H7 (cell line): ENCODE measurements at places on chromosomes 11 and 22.

GRCh38 chr11:122778148-122778547, 60.2 kb upstream of the CRTAM start:
- no peak for DNase-seq

GRCh38 chr11:64268025-64268892, 16.2 kb downstream of the BAD start:
- no peak for DNase-seq

- no peak for DNase-seq
These were observed 2.8 kb upstream of the BCO2 start for GRCh38 chr11:112172362-112172994.

- DNase-seq: no peak
These were observed 33.8 kb downstream of the RAB30 start for GRCh38 chr11:83037877-83038276.

DNA sequence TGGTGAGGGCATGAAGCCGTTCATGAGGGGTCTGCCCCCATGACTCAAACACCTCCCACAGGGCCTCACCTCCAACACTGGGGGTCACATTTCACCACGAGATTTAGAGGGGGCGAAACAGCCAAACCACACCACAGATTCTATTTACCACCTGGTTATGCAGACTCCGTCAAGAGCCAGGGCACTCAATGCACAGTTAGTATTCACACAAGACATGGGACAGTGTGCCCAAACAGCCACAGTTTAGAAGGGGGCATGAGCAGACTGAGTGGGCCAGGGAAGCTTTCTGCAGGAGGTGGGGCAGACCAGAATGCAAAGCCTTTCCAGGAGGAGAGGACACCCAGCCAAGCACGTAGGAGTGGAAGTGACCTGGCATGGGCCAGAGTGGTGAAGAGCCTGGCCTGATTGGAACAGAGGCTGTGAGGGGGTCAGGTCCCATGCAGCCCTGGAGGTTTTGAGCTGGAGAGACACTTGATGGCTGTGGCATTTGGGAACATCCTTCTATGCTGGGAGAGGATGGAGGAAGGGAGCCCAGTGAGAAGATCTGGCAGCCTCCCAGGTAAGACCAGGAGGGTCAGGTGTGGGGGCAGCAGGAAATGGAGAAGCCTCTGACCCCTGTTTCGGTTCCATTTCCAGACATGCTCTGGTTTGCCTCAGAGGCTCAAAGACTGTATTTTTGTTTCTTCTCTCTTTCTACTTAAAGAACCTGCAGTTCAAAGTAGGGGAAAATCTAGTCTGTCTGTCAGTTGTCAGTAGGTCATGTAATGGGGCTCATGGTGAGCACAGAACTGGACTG, 199.1 kb upstream of the NCAM1 start:
- DNase-seq: no peak

DNA sequence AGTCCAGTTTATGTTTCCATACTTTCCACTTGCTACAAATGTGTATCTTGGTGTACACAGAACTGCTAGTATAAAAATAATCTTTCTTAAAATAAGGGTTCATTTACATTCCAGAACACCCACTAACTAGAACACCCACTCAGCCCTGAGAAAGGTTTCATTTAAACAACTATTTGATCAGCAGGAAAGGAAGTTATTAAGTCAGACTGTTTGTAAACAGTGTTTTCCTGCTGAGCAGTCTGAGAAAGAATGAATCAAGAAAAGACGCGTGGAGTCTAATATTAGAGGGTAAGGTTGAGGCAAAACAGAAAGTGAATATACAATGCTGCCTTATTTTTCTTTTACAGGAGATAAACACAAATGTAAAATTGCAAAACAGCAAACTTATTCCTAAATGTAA, 32.7 kb downstream of the NARS2 start:
- no peak for DNase-seq

GRCh38 chr11:119525180-119525866, 102.4 kb upstream of the THY1 start:
- DNase-seq: no peak

DNA sequence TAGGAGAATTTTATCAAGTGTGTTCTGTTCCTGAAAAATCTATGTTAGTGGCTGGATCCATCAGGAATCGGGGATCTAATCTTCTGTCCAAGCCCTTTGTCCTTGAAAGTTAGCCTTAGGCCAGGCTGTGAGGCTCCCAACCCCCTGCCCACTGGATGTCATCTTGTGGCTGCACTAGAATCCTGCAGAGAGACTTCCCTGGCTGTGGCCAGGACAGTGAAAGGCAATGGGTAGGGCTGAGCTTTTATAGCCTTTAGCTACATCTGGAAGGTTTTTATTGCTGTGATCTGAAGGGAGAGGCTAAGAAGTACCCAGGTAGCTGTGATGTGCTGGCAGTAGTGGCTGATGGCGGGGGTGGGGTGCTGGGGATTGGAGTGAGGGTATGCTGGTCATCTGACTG, 2.1 kb downstream of the OAF start:
- no peak for DNase-seq

GRCh38 chr11:96125400-96125799, 201.5 kb upstream of the MTMR2 start:
- no peak for DNase-seq

GRCh38 chr11:64438986-64439771, 80.2 kb downstream of the RPS6KA4 start:
- peak; percentile 53 for DNase-seq

- DNase-seq: peak; percentile 99
These were observed 19.7 kb downstream of the MYO7A start for GRCh38 chr11:77147668-77148321.

GRCh38 chr11:27040302-27041115, at the start of gene BBOX1:
Gene BBOX1, plus strand, starts transcription at chr11:27040815. Its CDS starts 14,616 bp downstream, at chr11:27055431.
- DNase-seq: no peak

GRCh38 chr11:26096451-26096850, 235.5 kb upstream of the ANO3 start:
- no peak for DNase-seq

GRCh38 chr22:25357132-25357455, 137.7 kb downstream of the CRYBB2 start:
- DNase-seq: no peak

GRCh38 chr11:133835593-133836548, 9.4 kb downstream of the SPATA19 start:
- peak; percentile 5 for DNase-seq

- DNase-seq: no peak
These were observed 27.9 kb downstream of the PRMT3 start for GRCh38 chr11:20415432-20415831.

- no peak for DNase-seq
These were observed 3.5 kb downstream of the CXCR5 start for GRCh38 chr11:118887206-118887605.

DNA sequence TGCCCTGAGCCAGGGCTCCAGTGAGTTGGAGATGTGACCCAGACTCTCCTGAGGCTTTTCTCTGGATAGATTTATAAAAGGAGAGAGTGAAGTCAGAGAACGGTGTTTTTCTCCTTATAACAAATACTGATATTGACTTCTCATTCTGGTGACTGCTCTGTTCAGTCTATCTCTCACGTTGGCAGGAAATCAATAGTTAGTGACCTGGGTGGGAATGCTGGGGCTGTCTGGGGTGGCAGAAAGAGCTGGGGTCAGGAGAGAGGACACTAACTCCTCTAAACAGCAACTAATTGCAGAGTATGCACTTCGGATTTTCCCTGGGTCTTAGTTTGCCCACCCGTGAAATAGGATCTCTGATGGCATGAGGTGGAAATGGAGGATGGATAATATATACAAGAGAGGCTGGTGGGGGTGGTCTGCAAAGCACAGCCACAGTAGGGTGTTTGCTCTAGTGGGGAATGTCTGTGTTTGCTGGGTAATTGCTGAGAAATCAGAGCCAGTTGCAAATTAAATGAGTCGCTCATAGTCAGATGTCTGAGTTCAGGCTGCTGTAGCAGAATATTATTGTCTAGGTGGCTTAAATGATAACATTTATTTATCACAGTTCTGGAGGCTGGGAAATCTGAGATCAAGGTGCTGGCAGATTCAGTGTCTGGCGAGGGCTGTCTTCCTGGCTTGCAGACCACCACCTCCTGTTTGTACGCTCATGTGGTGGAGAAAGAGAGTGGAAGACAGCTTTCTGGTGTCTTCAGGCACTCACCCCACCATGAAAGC, 167.8 kb downstream of the MYO18B start:
- no peak for DNase-seq

- no peak for DNase-seq
These were observed 33.2 kb downstream of the RCOR2 start for GRCh38 chr11:63883791-63884190.

- no peak for DNase-seq
These were observed 45.7 kb downstream of the RPUSD4 start for GRCh38 chr11:126165757-126166156.

GRCh38 chr11:73262851-73263495, 9.2 kb upstream of the P2RY6 start:
- no peak for DNase-seq

DNA sequence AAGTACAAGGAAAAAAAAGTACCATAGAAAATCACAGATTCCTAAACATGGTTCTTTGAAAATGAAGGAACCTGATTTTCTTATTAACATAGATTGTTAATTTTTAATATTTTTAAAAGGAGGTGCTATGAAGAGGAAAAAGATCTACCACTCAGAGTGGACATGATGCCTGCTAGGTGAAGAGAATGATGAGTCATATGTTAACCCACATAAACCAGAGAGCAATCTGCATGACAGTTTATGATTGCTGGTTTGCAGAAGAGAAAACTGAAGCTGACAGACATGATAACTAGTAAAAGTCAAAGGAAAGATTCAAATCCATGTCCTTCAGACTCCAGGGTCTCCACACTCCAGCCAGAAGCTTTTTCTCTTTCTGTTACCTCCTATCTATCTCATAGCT, 1231.7 kb downstream of the LRRC4C start:
- no peak for DNase-seq

DNA sequence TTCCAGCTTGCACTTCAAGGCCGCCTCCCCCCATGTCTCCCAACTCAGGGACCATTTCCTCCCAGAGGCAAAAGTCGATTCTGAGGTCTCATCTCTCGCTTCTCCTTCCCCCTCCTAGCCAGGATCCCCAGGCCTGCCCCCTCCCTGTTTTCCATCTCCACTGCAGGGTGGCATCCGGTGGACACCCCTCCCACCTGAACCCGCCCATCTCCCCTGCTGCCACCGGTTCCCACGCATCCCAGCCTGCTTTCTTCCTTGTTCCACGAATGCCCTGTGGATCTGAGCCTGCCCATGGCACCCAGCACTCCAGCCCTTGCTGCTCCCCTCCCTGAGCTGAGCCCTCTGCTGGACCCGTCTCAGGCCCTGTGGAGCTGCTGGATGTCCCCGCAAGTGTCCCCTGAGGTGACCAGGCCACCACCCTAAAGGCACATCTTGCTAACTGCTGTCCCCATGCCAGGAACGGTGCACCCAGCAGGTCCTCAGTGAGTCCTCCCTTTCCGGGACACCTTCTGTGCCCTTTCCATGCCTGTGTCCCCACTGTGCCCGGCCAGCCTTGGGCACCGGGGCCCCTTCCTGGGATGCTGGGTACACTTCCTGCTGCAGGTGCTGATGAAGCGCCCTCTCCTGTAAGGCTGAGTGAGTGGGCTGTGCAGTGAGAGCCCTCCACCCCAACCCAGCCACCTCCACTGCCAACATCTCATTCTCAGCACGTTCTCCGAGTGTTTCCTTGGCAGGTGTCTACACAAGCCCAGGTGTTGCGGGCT, 936 bp downstream of the IL17REL start:
- peak; percentile 89 for DNase-seq

DNA sequence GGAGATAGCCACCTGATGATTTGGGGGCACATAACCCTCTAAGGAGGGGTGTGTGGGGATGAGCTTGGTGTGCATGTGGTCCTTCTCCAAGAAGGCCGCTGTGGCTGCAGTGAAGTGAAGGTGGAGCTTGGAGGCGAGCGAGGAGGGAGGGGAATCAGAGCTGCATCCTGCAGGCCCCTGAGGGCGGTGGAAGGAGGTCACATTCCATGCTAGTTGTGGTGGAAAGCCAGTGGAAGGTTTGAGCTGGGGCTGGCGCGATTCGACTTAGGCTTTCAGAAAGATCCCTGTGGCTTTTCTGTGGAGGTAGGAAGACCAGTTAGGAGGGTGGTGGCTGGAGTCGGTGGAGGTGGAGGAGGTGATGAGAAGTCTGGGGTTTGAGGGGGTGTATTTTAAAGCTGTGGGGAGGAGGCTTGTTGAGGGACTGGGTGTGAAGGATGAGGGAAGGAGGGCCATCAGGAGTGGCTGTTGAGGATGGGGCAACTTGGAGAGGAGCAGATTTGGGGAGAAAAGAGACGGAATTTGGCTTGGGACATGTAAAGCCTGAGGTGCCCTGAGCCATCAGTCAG, 62.0 kb downstream of the TBC1D22A start:
- peak; percentile 32 for DNase-seq

GRCh38 chr11:45054956-45055355, 91.5 kb upstream of the PRDM11 start:
- no peak for DNase-seq

- no peak for DNase-seq
These were observed 48.7 kb upstream of the RASD2 start for GRCh38 chr22:35491908-35492380.

DNA sequence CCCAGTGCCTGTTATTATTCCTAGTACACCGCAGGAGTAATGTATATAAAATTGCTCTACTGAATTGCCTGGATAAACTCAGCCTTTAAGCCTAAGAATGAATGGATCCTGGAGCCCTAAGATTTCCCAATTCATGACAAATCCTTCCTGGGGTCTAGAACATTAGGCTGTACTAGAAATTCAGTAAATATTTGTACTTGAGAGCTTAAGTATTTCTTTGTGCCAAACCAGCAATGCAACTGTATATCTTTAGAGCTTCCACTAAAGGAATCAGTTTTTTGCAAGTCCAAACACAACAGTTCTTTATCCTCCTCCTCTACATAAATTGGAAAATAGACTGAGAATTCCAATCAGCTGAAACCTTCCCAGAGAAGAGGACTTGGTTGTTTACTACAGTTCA, 65.6 kb downstream of the FAM168A start:
- DNase-seq: no peak

DNA sequence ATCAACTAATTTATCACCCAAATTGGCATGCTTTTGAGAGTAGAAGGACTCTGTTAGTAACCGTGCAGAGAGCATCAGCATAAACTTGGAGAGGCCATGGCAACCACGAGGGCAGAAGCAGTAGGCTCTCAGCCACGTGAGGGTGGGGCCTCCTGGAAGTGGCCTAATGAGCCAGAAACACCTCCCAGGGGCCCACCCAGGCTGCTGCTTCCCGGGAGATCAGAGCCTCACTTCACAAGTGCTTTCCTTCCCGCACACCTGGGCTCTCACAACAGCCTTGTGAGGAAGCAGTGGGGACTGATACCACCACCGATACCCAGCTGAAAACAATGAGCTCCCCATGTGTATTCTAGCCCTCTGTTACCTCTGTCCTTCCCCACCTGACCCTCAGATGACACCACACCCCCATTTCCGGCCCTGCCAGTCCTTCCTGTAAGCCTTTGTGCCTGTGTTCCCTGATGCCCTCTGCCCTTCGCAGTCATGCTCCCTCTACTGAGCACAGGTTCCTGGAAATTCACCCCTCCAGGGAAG, 17.0 kb downstream of the TRIM29 start:
- DNase-seq: no peak

DNA sequence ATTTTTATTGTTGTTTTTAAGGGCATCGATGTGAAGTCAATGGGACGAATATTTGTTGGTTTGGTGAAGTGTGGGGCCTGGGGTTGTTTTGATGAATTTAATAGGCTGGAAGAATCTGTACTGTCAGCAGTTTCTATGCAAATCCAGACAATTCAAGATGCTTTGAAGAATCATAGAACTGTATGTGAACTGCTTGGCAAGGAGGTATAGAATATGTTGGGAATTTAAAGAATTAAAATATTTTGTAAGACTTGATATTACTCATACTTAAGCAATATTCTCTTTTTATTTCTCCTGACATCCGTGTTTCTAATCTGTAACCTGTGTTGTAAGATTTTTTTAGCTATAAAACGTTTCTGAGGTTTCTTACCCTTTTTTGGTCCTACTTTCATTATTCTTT, 61.6 kb downstream of the DYNC2H1 start:
- DNase-seq: no peak
